ENCODE measurements at places on chromosomes 6 and 20.

DNA sequence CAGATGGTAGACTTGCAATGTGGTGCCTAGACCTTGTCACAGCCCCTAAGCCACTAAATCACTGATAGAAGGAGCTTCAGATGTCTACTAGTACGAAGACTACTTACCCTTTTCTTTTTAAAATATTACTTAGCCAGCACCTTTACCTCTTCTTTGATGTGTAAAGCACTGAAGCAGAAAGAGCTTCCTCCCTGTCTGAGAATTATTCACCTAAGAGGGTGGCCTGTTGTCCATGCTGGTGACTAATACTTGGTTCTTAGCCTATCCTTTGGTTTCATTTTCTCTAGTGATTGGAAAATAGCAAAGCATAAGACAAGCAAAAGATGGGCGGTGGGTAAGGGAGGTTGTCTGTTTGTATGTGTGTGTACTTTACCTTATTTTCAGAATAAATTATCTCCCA lies 794.6 kb downstream of the TFAP2A start:
- no peak for DNase-seq

GRCh38 chr6:33481192-33481591 lies 26.8 kb downstream of the ZBTB9 start:
- no peak for DNase-seq

- DNase-seq = no peak
Measured at GRCh38 chr6:80250391-80250997, 144.0 kb downstream of the BCKDHB start.

GRCh38 chr6:44730771-44731391 lies 343.4 kb downstream of the CDC5L start:
- DNase-seq = no peak
